Activated CD4-positive, alpha-beta T cell treated with anti-CD3 and anti-CD28 coated beads for 24 hours (primary cell): ENCODE measurements at places on chromosomes 3 and 15.

DNA sequence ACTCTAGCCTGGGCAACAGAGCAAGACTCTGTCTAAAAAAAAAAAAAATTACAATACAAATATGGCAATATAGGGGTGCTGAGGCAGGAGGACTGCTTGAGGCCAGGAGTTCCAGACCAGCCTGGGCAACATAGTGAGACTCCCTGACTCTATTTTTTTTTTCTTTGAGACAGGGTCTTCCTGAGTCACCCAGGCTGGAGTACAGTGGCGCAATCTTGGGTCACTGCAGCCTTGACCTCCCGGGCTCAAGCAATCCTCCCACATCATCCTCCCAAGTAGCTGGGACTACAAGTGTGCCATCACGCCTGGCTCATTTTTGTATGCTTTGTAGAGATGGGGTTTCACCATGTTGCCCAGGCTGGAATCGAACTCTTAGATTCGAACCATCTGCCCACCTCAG is 17.3 kb upstream of the RAB11A start:
- no peak for DNase-seq

DNA sequence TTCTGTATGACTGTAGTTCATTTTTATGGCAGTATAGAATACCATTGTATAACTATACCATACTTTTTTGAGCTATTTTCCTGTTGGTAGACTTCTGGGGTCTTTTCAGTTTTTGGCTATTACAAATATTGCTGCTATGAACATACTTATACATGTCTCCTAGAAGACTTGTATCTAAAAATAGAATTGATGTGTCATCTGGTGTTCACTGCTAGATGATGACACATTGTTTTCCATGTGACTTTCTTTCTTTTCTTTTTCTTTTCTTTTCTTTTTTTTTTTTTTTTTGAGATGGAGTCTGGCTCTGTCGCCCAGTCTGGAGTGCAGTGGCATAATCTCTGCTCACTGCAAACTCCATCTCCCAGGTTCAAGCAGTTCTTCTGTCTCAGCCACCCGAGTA is 69.8 kb downstream of the SH3GL3 start:
- DNase-seq = no peak

DNA sequence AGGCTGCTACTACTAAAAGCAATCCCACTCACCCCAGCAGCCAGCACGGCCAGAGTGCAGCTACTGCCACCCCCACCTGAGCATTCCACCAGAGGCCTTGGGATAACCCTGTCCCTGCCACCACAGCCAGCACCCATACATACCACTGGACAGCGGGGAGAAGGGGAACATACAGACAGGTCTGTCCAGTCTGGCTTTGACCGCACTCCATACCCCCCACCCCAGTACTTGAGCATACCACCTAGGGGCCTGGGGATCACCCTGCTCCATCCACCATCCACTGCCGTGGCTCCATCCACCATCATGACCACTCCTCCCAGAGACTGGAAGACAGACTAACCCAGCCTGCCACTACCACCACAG is 210.1 kb downstream of the ATP8B4 start:
- no peak for DNase-seq

GRCh38 chr3:101069901-101070798 is 76.9 kb upstream of the ABI3BP start:
- DNase-seq = peak; percentile 46

DNA sequence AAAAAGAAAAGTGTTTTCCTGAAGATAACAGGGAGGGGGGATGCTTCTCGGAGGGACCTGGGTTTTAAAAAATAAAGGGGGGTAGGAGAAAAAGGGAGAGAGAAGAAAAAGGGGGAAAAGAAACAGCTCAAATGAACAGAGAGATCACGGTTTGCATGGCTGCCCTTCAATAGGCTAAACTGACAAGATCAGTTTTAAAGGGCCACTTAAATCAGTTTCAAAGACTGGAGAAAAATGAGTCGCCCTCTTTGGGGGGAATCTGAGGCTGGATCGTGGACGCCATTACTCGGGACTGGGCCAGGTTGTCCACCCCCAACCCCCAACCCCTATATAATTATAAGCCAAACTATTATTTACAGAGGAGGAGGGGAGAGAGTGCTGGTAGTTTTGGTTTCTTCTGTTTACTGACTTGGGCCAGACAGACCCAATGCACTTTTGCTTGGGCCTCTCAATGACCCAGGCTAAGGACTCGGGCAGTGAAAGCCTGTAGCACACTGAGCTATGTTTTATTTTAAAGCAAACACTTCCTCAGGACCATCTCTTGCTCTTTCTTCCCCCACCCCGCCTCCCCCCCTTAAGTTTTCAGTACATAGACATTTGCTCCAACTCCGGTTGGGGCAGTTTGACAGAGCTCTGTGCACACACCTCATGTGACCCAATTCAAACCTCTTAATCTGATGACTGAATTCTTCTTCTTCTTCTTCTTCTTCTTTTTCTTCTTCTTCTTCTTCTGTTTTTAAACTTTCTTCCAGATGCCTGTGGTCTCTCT is 6.3 kb downstream of the NR2F2 start:
- no peak for DNase-seq

DNA sequence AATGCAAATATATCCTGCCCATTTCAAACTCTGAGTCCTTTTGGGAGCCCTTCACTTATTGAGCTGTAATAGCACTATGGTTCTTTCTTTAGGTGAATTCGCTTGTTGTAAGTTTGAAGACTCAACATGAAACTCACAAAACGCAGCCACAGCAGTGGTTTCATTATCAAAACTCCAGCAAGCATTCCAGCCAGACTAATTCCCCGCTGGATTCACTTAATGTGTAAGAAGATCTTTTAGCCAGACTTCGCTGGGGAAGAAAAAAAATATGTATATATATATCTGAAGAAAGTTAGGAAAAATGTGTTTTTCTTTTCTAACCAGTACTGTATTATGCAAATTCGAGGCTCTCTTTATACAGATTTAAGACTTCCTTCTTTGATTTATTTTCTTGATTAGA is 241.1 kb downstream of the WNT5A start:
- DNase-seq = no peak

- no peak for DNase-seq
Observed at GRCh38 chr3:86379280-86379679, 611.7 kb downstream of the VGLL3 start.

DNA sequence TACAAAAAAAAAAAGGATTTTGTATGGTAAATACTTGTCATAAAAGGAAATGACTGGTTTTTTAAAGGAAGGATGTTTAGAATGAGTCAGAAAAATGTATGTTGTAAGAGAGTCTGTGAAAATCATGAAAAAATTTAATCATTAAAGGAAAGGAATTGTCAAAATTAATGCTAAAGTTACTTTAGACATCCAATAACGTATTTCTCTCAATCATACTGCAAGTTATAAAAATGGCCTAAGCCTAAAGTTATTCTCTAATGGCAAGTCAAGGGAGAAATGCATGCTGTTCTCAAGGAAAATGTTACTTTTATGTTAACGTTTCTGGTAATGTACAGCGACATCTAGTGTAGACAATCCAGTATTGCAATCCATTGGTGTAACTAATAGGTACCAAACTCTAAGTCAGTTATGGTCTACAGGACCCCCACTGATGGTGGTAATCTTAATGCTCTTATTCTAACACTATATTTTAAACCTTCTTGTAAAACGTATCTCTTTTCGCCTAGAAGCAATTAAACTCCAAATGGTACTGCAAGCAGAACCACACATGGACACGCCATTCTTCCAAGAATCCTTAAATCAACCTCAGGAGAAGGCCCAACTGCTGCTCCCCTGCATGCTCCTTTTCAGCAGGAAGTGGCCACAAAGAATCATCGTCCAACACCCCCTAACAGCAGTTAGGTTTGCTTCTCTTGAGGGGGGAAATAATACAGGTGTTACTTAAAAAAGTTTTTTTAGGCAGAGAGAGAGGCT is 35.2 kb downstream of the NCEH1 start:
- DNase-seq = no peak

DNA sequence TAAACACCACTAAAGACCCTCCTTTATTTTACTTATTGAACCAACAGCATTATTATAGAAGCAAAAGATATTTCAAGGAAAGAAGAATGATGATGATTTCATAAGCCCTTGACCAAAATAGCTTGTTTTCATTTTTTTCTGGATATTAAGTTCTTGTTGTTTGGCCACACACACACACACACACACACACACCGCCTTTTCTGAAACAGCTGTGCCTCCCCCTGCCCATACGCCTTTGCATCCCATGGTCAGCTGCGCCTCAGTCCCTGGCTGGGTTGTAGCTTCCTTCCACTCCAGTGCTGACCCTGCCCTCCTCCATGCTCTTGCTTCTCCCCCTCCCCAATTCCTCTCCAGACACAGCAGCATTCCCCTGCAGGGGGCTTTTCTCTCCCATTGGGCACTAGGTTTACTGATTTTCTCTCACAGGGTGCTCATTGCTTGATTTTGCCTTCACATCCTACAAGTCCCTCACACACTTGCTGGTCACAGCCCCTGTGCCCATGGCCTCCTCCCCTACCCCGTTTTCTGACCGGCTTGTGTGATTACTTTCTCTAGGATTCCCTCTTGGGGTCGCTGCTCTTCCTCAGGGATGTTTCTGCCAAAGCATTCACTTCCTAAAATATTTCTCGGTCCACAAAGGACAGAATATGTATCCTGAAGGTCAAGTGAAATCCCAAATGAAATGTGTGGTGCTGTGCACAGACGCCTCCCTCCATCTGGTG is 18.4 kb downstream of the MESP1 start:
- DNase-seq = no peak

DNA sequence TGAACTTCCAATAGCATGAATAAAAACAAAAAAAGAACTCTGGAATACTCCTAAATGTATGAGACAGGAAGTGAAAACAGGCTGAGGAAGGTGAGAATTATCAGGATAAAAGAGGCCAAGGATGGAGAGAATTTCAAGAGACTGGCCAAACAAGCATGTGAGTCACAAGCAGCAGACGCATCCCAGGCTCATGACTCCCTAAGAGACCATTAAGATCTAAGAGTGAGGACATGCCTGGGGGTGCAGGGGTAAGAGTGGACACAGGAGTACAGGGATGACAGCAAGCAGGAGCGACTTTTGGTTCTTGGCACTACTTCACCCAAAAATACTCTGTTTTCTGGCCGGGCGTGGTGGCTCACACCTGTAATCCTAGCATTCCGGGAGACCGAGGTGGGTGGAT is 7.1 kb downstream of the SCAMP2 start:
- DNase-seq = no peak

- DNase-seq = no peak
Observed at GRCh38 chr3:123728014-123728413, 143.2 kb upstream of the HACD2 start.

DNA sequence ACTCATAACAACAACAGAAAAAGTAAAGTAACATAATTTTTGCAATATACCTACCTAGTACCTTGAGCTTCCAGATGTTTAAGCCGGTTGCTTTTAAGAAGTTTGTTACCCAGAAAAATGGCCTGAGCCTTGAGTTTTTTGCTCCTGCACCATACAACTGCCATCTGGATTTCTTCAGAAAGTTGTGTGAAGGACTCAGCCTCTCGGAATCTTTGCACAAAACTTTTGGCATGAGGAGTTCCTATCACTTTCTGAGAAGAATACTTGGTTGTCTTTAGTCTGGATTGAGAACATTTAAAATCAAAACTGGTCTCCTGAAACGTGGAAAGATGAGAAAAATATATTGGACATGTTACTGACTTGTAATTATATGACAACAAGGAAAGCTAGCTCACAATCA is 17.3 kb downstream of the GTPBP8 start:
- DNase-seq = no peak

DNA sequence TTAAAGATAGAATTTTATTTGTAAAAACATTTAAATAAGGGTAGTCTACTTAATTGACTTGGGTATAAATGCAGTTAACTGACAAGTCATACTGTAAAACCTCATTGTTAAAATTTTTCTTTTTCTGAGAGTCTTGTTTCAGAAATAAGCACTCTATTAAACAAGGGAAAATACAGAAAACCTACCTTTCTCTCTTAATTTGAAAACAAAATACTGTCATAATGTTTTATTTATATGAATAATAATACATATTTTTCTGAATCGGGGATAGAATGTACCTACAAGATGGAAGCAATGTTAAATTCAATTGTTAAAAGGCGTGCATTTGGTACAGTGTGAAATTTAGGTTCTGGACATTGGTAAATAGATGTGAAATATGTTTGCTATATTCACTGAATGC is 17.8 kb downstream of the ZIC1 start:
- DNase-seq = no peak

DNA sequence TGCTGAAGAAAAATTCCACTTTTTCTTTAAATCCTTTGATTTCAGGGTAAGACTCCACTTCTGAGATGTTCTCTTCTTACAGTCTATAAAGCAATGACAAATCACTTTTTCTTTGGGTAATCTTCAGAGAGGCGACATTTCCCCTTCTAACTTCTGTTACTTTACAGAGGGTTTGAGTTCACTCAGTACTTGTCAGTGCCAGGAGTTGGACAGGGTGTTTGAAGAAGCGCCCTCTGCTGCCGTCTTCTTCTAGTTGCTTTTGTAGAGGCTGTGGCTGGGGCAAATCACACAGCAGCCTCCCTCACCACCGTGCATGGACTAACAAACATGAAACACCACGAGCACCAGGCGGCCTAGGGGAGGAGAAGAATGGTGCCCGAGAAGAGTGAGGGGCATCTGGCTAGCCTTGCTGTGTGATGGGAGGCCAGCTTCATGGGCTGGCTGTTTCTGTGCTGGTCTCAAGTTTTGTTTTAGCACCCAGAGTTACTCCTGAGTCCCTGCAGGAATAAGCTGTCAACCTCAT is at the start of gene CD80:
Gene CD80, minus strand, starts transcription at position 174 of the 523 bp plus-strand sequence. CDS start 1,886 bp downstream, outside the sequence.
- peak; percentile 42 for DNase-seq

DNA sequence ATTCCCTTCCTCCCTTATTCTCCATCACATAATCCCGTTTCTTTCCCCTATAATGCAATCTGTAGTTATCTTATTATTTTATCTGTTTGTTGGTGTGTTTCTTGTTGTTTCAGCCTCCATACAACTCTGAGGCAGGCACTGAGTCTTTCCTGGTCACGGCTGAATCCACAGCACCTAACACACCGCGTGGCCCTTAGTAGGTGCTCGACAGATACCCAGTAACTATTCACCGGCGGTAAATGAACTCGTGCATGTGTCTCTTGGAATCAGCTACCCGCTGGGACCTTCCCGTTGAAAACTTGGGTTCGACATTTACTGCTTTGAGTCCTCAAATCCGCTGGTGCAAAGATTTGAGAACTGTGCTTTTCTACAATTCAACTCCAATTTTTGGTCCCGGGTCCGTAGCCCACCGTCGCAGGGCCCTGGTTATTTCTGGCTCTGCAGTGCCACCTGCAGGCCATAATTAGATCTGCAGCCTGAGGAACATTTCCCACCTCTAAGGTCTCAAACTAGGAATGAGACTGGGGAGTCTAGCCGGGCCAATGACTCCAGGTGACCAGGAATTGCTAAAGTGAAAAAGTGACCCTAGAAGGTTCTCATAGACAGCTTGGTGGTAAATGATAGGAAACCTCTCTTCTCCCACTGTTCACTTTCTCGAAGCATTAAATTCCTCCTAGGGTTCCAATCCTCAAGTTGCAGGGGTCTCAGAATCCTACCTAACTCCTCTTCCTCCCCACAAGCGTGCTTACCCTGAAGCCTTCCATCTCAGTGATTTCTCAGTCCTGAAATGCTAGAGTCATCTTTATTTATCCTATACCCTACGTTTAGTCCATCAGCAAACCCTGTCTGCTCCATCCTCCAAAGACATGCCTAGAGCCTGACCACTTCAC is 40.0 kb upstream of the TRH start:
- peak; percentile 3 for DNase-seq
